Smooth muscle cell of trachea (primary cell): ENCODE measurements at places on chromosomes 12 and 14. TPM values are rescaled to one million over a fixed set of nuclear protein-coding genes. Genes with fewer than 3 reads are reported as not detected.

AVPR1A gene
- not detected in 2 replicates for total RNA-seq

KIF26A gene
- 0.15 and 0.33 TPM in 2 replicates for total RNA-seq

CCDC196 gene
- not detected in 2 replicates for total RNA-seq

KRT78 gene
- not detected in 2 replicates for total RNA-seq

CPM gene
- total RNA-seq = 50.4 and 91.2 TPM in 2 replicates

TMEM233 gene
- total RNA-seq = under 0.01 TPM in 2 replicates

GPR84 gene
- not detected in 2 replicates for total RNA-seq

CLECL1 gene
- not detected in 2 replicates for total RNA-seq

VDR gene
- total RNA-seq = 6.5 and 17.0 TPM in 2 replicates

IL31 gene
- total RNA-seq = not detected in 2 replicates

BDKRB1 gene
- 9.7 and 37.2 TPM in 2 replicates for total RNA-seq

NYNRIN gene
- total RNA-seq = 20.4 and 42.7 TPM in 2 replicates

STRAP gene
- 52.9 and 117 TPM in 2 replicates for total RNA-seq

EIF2S1 gene
- 129 and 208 TPM in 2 replicates for total RNA-seq

TGFB3 gene
- 8.6 and 12.1 TPM in 2 replicates for total RNA-seq

ADCY6 gene
- total RNA-seq = 44.5 and 72.6 TPM in 2 replicates

TMEM52B gene
- total RNA-seq = under 0.01 TPM in 1 of 2 replicates, not detected in the other

AICDA gene
- not detected in 2 replicates for total RNA-seq

RNASE2 gene
- total RNA-seq = not detected in 2 replicates

TAS2R42 gene
- not detected in 2 replicates for total RNA-seq

TEDC1 gene
- 2.8 and 9.3 TPM in 2 replicates for total RNA-seq

BCL11B gene
- total RNA-seq = under 0.01 TPM in 1 of 2 replicates, not detected in the other

MON2 gene
- total RNA-seq = 48.6 and 88.9 TPM in 2 replicates

PIWIL1 gene
- 0.17 TPM in 1 of 2 replicates, not detected in the other for total RNA-seq

KLRC1 gene
- total RNA-seq = 0.15 TPM in 1 of 2 replicates, not detected in the other

DBX2 gene
- not detected in 2 replicates for total RNA-seq

RAD9B gene
- 0.29 and 0.83 TPM in 2 replicates for total RNA-seq

KRT3 gene
- not detected in 2 replicates for total RNA-seq

E2F7 gene
- 3.8 and 6.3 TPM in 2 replicates for total RNA-seq

GNPNAT1 gene
- 20.8 and 96.4 TPM in 2 replicates for total RNA-seq
